ENCODE measurements at places on chromosomes 6 and 20.
A peak's percentile ranks its signal among the peaks of the same experiment; 100 is the strongest.

DNA sequence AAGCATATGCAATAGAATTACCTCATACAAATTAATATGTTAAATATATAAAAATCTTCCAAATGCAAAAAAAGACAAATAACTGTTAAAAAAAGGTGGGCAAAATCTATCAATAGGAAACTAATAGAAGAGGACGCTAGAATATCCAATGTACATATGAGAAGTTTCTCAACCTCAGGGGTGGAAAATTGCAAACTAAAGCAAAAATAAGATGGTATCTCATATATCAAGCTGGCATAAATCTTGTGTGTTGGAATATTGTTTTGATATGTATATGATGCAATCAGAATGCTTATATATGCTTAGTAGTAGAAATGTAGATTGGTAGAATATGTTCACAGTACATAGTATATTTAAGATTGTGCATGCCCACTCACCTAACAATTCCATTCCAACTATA lies 395.0 kb upstream of the OPRM1 start:
- DNase-seq, result no peak

DNA sequence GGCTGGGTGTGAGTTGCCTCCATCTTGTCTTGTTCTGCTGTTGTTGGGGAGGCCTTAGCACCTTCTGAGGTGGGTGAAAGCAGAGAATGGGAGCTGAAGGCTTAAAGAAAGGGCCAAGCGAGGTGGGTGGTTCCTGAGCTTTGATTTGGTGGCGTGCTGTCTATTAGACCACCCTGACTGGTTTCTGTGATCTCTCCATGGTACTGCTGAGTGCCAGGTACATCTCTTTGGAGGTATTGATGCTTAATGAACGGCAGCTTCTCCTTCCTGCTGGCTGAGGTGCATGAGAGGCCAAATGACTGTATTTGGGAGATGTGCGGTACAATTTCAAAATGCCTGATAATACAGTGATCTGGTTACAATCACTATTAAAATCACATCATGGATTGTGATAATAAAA lies 15.4 kb downstream of the RIN2 start:
- DNase-seq, result no peak

DNA sequence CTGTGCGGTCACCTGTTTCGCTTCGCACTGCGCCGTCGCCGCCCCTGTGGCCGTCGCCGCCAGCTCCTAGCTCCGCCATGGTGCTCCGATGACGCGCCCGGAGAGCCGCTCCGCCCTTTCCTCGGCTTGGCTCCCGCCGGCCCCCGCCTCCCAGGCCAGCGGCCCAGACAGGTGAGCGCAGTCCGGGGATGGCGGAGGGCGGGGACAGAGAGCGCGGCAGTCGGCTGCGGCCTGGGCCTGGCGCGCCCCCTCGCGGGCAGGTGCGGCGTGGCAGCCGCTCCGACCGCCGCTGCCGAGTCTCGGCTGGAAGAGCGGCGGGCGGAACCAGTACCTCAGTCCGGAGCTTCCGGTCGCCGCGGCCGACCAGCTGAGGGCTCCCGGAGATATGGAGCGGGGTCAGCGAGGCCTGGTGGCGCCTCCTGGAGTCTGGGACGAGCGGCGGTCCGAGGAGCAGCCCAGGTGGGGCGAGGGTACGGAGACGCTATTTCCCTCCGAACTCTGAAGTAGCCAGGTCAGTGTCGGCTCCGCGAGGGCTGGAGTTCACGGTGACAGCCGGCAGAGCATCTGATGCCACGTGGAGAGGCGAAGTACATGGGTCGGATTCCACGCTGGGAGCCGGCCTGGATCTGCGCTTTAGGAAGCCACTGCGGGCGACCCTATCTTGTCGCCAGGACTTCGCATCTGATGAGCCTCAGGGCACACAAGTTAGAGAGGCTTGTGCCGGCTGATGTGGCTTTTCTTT lies at the start of gene MAP7:
TSS of gene MAP7 (minus strand) at position 93 of the 742 bp plus-strand sequence. CDS start at position 79, 14 bp downstream.
- DNase-seq, result peak; percentile 75

DNA sequence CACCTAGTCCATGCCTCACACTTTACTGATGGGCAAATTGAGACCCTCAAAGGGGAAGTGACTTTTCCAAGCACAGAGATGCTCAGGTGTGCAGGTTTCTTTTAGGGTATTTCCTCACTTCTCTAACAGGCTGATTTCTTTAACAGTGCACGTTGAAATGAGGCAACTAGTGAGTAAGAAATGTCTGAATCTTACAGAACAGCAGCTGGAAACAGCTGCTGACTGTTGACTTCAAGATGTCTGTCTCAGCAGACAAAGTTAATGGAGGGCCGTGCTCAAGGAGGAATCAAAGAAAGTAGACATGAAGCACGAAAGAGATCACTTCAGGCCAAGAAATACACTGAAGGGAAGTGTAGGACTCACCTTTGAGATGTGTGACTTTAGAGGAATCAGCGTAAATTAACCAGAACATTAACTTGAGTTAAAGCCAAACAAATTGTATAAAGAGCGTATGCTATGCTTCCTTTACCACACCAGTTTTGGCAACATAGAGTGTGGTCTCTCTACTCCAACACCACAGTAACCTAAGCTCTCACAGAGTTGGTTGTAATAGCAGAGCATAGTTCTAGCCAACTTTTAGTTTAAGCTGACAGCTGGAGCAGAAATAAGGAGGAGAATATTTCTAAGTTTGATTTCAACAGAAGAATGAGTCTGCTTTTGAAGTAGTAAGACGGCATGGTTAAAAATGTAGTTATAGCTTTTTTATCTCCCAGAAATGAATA lies 60.9 kb downstream of the SAMD3 start:
- no peak for DNase-seq

GRCh38 chr6:14658886-14659561 lies 541.5 kb downstream of the CD83 start:
- no peak for DNase-seq

DNA sequence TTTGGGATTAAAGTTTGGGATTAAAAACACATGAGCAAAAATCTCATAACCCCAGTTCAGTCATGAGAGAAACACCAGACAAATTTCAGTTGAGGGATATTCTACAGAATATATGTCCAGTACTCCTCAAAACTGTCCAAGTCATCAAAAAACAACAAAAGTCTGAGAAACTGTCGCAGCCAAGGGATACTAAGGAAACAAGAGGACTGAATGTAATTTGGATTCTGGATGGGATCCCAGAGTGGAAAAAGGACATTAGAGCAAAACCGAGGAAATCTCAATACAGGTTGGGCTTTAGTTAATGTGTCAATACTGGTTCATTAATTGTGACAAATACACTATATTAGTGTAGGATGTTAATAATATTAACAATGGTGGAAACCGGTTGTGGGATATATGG lies 219.3 kb downstream of the BCKDHB start:
- no peak for DNase-seq

- no peak for DNase-seq
These were observed 174.7 kb downstream of the BACH2 start for GRCh38 chr6:90121982-90122381.

DNA sequence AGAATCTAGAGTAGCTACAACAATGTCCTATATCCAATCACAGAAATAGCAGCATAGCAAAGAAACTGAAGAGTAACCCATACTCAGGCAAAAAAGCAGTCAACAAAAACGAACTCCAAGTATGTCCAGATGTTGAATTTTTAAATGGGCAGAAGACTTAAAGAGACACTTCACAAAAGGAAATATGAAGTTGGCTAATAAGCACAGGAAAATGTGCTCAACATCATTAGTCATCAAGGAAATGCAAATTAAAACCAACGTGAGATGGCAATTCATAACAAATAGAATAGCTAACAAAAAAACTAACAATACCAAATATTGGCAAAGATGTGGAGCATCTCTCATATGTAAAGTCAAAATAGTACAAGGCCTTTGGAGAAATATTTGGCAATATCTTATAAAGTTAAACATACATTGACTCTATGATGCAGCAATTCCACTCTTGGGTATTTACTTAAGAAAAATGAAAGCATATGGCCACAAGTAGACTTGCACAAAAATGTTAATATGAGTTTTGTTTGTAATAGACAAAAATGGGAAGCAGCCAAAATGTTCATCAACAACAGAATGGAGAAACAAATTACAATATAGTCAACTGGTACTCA lies 37.7 kb downstream of the FRK start:
- no peak for DNase-seq

GRCh38 chr6:87436435-87436834 lies 28.7 kb downstream of the CFAP206 start:
- no peak for DNase-seq

DNA sequence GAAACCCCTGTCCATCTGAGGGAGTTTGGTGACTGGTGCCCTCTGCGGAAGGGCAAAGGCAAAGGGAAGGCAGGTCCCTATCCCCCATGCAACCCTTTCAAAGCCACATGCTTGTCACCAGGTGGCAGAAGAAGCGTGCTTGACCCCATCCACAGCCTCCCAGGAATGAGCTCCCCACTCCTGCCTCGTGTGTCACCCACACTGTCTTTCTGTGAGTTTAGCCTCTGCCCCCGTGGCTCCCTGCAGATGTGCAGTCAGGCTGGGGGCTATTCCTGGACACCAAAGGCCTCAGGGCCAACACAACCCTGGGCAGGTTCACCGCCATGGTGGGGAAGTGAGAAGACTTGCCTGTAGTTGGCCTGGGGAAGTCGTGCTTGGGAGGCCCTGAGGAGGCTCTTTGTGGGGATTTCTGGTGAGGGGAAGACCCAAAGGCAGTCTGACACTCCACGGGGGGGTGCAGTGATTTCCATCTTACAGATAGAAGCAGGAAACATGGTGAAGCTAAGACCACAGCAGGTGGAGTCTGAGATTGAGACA lies 16.6 kb upstream of the PCMTD2 start:
- peak; percentile 66 for DNase-seq

DNA sequence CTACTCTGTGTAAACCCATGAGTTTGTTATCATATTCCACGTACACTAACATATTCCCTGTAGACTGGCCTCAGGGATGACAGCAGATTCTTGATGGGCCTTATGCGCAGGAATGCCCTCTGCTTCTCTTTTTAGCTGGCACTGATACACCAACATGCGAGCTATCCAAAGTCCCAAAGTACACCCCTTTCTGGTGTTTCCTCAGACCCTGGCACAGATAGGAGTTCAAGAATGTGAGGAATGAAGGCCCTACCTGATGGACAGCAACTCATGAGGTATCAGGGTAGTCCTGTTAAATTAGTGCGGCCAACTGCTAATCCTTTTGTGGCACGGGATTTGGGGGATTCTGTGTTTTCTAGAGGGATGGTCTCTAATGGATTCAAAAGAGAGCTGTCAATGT lies 93.0 kb downstream of the BACH2 start:
- no peak for DNase-seq

DNA sequence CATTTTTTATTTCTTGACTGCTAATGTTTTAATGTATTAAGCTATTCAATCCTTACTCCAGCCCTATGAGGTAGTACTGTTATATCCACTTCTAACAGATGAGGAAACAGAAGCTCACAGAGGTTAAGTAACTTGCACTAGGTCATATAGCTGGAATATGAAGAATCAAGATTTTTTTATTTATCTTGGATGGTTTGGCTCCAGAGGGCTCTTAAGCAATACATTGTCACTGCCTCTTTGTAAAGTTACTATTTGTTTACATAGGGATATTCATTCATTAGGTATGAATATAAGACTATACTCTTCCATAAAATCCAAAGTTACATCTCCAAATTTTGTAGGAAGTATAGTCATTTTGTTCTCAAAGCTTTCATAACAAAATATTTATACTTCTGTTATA lies 113.8 kb downstream of the LAMP5 start:
- no peak for DNase-seq

- no peak for DNase-seq
These were observed 33.6 kb downstream of the COL20A1 start for GRCh38 chr20:63326314-63327230.

DNA sequence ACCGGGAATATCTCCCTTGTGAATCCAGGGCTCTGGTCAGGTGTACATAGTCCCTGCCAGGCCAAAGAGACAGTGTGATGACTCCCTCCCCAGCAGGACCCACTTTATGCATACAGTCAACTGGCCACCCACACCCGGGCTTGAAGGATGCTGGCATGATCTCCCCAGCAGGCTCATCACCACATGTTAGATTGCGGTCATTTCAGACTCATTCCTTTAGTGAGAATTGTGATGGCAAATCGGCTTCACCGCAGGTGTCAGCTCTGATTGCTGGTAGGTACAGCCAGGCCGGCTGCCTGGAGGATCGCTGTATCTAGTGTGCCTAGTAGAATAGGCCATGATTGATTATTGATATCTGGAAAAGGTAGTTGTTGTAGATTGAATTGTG lies 24.5 kb downstream of the CD83 start:
- no peak for DNase-seq

- no peak for DNase-seq
These were observed 8.1 kb downstream of the LYRM2 start for GRCh38 chr6:89630488-89630887.

- DNase-seq, result no peak
These were observed 181.9 kb downstream of the GMDS start for GRCh38 chr6:2063547-2063946.

DNA sequence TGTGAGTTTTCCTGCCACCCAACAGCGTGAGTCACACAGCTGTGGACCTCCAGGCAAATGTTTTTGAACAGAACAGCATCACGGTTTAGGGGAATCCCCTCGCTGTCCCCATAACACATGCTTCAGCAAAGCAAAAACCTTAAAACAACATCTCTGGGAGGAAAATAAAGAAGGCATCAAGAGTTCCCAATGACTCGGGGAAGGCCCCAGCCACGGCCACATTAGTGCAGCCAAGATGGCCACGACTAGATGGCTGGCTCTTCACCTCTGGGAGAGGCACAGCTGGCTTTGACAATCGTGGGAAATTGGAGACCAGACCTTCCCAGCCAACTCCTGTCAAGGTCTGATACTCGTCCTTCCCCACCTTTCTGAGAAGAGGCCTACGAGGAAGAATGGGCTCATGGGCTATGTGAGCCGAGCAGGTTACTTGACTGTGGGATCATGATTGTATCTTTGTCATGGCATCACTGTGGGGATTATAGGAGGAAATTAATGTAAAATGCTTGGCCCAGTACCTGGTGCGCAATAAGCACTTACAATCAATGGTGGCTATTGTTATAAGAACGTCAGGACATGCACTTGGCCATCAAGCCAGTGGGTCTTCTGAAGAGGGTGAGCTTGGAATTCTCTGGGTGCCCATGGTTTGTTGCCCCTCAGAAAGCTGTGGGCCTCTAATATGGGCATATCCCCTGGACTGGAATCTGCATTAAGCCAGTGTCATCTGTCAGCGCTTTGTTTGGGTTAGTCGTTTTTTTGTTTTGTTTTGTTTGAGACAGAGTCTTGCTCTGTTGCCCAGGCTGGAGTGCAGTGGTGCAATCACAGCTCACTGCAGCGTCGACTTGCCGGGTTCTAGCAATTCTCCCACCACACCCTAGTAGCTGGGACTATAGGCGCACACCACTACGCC lies 43.6 kb downstream of the FGD2 start:
- DNase-seq, result no peak

- no peak for DNase-seq
These were observed 23.8 kb downstream of the MYT1 start for GRCh38 chr20:64188091-64188490.

GRCh38 chr20:34710861-34711574 lies 6.9 kb downstream of the TP53INP2 start:
- no peak for DNase-seq

- DNase-seq, result no peak
These were observed 102.1 kb downstream of the DLGAP4 start for GRCh38 chr20:36408219-36408618.

DNA sequence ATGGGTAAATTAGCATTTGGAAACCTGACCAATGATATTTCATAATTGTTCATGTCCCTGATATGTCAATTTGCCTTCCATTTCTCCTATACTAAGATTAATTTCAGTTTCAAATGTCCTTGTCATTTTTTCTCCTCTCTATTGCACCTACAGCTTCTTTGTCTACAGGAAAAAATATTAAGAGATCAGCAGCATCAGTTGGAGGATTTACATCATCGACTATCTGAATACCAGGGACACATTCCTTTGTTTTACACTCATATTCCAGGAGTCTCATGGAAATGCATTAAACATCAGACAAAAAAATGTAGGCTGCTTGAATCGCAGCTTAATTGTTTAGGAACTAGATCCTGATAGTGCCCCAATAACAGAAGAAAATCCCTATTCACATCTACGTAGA lies 188.2 kb downstream of the PRKN start:
- DNase-seq, result no peak

Data from GM12892 (cell line).